NCI-H524 (cell line): ENCODE measurements at places on chromosomes 5 and 9.

DNA sequence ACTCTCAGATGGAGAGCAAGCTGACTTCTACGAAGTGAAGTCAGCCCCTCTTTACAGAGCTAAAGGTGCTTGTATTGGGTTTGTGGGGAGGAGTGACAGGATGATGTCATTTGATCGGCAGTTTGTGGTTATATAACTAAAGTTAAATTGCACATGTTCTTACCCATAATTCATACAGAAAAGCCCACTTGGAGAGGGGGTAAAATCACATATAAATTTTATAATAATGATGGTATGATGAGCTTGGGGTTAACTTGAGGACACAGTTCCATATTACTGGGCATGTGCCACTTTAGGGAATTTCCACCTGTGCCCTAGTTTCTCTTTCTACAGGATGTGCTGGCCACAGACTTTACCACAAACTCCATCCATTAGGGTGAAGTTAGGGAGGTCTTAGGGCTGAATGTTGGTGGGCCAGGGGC, 1178.6 kb upstream of the CDH9 start:
- no peak for DNase-seq

GRCh38 chr9:92563116-92564100, 27.6 kb upstream of the ECM2 start:
- DNase-seq, result no peak

- no peak for DNase-seq
Measured at GRCh38 chr9:394347-395052, 179.8 kb downstream of the DOCK8 start.

DNA sequence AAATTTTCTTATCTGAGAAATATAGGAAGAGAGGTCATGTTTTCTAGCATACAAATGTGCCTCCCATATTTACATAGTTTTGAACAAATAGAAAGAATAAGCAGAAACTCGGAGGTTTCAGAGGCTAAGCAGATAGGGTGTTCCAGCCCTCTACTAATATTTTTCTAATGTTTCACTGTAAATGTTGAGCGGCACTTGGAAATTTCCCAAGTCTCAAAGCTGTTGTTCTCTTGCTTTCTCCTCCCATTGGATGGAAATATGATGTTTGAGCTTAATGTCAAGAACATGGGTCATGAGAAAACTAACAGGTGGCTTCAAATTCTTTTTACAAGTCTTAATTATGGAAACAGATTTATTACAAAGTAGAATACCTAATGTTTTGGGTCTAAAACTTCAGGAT, 5.1 kb downstream of the SPINK1 start:
- DNase-seq, result no peak

DNA sequence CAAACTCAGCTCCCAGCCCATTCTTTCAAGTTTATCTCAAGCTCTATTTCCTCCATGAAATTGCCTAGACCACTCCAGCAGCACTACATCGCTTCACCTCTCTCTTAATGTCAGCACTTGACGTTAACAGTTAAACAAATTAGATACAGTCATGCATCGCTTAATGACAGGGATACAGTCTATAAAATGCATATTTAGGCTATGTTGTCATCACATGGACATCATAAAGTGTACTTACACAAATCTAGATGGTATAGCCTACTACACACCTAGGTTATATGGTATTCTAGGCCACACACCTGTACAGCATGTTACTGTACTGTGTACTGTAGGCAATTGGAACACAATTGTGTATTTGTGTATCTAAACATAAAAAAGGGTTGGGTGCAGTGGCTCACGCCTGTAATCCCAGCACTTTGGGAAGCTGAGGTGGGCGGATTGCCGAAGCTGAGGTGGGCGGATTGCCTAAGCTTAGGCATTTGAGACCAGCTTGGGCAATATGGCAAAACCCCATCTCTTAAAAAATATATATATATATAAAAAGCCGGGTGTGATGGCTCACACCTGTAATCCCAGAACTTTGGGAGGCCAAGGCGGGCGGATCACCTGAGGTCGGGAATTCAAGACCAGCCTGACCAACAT, 13.4 kb upstream of the PCSK5 start:
- DNase-seq, result no peak

- no peak for DNase-seq
Measured at GRCh38 chr5:147859962-147860640, 18.4 kb upstream of the SCGB3A2 start.

DNA sequence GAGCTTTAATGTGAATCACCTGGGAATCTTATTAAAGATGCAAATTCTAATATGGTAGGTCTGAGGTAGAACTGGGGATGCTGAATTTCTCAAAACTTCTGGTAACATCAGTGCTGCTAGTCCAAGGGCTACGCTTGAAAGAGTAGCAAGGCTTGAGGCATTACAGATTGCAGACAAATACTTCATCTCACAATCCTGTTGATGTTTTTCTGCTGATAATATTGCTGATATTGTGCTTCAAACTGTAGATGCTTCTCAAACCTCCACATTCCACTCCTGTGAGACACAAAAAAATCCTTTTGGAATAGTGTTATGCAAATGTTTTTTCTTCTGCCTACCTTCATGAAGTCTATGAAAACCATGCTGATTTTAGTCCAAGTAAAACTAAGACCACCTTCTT, 139.5 kb downstream of the SAXO1 start:
- DNase-seq, result no peak

- DNase-seq, result peak; percentile 93
Measured at GRCh38 chr9:113600871-113601614, 137.5 kb downstream of the RGS3 start.

DNA sequence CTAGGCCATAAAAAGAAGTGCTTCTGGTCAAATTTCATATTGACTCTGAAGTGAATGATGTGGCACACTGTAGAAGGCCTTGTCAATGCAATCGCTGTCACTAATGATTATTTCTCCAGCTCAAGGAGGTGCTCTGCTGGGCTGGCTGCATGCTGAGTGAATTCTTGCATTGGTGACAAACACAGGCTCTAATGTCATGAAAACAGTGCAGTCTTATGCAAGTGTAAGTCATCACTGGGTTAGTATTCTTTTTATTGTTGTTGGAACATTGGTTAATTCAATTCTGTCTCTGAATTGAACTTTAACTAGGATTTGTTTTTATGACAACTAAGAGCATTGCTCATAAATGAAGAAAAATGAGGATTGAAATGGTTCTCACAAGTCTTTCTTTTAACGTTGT, 57.3 kb upstream of the CD180 start:
- no peak for DNase-seq

GRCh38 chr5:23014266-23014665, 161.1 kb upstream of the CDH12 start:
- peak; percentile 22 for DNase-seq

DNA sequence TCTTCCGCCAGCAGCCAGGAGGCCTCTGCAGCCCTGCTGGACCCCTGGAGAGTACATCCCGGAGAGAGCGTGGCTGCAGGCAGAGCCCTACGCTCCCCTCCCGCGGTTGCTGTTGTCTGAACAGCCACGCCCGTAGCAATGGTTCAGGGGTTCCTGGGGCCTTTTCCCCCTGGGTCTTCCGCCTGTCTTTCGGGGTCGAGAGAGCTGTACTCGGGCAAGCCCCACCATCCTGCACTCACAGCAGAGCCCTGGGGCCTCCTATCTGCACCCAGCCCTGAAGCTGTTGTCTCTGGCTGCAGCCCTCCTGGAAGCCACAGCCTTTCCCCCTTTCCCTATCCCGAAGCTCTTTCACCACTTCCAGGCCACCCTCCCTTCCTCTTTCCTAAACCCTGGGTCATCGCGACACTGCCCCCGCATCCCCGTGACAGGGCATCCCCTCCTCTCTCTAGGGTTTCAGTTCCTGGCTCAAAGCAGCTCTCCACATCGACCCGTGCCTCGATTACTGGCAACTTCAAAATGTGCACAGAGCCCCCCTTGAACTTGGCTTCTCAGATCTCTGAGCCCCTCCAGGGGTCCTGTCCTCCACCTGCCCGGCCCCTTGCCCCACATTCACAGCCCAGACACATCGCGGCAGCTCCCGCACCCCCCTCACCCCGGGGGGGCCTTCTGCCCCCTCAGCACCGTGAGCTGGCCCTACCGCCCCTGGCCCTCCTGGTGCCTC, 43.9 kb upstream of the CEP72 start:
- DNase-seq, result no peak

DNA sequence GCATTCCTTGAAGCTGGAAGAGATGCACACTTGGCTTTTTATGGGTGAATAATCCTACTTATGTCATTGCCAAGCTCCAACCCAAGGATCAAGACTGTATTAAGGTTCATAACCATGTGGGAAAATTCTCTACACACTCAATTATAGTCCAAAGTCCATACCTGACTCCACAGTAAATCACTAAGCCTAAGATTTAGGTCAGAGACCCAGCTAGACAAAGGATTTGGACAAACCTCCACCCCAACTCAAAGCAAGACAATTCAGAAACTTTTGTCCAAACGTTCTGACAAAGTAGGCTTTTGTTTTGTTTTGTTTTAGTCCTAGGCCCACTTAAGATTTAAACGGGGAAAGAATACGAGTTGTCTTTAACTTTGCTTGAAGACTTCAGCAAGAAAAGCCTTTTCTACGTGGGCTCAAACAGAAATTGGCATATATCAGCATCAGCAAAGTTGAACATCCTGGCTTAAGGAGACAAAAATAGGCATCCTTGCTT, 1.7 kb downstream of the MEGF9 start:
- DNase-seq, result peak; percentile 17
